ENCODE measurements at places on chromosomes 2 and 18.

DNA sequence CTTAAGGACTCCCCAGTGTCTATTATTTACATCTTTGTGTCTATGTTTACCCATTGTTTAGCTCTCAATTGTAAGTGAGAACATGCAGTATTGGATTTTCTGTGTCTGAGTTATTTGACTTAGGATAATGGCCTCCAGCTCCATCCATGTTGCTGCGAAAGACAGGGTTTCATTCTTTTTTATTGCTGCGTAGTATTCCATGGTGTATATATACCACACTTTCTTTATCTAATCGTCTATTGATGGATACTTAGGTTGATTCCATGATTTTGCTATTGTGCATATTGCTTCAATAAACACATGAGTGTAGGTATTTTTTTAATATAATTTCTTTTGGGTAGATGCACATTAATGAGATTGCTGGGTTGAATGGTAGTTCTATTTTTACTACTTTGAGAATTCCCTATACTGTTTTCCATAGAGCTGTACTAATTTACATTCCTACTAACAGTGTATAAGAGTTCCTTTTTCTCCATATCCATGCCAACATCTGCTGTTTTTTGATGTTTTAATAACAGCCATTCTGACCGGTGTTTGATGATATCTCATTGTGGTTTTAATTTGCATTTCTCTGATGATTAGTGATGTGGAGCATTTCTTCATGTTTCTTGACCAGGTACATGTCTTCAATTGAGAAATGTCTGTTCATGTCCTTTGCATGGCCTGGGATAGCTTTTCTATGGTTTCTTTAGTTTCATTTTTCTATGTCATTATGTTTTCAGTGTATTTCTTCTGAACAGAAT is 21.8 kb downstream of the MTCL1 start:
- no peak for DNase-seq

DNA sequence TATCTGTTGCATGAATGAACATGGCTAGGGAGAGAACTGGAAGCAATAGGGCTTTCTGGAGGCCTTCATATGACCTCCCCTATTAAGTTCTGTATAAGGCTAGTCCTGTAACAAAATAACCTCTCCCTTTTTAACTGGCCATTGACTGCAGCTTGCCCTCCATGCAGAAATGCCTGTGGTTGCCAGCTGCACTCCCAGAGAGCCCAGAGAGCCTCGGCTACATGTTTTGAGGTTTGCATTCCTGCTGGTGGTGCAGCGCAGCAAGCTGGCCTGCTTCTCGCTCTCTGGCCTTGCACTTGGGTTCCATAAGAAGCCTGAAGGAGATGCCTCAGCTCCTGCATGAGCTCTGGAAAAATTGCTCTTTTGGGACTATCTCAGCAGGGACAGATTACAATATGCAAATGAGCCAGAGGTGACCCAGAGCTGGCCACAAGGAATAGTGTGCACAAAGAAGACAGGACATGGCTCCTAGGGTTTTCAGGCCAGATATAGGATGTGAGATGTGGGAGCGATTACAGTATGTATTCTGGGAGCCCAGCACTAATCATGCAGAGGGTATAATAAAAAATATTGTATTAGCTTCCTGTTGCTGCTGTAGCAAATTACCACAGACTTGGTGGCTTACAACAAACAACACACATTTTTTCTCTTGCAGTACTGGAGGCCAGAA is 186.7 kb downstream of the INSIG2 start:
- no peak for DNase-seq

DNA sequence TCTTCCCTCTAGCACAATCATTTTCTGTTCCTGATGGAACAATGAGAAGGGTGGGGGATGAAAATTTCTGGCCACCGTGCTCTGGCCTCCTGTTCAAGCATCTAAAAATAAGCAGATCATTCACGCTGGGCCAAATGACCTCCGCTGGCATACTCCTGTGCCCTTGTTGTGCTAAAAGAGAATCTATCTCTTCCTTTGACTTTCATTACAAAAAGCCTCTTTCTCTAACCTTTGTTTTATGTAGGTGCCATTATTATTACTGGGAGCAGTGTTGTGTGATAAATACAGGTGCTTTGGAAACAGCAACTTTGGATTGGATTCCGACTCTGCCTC is 44.6 kb upstream of the B3GNT2 start:
- DNase-seq = no peak

DNA sequence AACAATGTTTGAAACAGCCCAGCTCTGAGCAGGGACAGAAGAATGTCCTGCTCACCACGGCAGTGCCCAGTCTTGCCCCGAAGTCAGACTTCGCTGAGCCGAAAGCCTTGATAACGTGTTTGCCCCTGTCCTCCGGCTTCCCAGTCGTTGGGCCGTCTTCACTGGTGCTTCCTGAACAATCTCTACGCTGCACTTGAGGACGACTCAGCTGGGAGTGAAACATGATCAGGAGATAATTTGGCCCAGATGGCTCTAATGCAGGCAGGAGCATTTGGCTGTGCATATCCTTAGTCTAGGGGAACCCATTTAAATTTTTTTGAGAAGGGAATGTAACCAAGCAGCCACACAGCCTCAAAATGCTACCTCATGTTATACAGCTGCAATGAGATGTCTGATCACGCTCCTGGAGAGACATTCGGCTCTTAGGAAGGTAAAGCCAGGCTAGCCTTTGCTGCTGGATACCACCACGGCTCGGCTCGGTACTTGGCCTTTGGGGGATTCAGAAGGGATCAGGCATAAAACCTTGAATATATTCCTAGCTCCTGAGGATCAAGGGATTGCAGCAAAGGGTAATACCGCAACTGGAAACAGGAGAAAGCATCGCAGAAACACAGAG is 43.6 kb downstream of the FECH start:
- DNase-seq = no peak

GRCh38 chr2:62826953-62827675 is 121.6 kb downstream of the EHBP1 start:
- DNase-seq = no peak

DNA sequence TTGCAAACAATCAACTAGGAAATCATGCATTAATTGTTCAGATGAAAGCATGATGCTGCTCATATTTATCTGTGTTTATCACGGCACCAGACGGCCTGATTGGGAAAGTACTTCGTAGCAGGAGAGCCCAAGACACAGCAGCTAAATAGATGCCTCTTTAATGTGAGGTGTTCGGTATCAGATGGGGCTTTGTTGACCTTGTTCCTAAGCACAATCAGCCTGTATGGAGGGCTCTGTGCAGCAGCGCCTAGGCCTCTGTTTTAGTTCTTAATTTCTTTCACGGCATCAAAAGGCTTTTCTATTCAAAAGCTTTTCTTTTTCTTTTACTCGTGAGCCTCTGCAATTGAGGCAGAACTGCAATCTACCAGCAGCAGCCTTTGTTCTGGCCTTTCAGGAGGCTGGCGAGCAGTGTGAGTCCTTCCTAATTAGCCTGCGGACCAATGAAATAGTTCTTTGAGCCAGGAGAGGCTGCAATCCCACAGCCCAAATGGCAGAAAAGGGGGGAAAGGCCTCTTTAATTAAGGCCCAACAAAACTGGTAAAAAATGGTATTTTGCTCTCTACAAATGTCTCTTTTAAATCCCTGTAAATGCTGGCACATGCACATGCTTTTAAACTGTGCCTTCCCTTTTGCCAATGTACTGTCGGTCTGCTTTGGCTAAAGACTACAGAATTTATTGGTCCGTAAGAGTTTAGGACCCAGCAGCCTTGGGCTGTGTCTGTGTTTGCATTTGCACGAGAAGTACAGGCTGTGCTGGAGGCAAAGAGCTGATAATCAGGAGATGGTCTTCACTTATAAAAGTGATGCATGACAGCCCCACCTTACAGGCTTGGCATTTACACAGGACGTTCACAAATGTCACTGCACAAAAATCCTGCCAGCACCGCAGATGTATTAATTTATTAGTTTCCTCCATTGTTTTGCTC is 159.6 kb downstream of the RND3 start:
- no peak for DNase-seq

DNA sequence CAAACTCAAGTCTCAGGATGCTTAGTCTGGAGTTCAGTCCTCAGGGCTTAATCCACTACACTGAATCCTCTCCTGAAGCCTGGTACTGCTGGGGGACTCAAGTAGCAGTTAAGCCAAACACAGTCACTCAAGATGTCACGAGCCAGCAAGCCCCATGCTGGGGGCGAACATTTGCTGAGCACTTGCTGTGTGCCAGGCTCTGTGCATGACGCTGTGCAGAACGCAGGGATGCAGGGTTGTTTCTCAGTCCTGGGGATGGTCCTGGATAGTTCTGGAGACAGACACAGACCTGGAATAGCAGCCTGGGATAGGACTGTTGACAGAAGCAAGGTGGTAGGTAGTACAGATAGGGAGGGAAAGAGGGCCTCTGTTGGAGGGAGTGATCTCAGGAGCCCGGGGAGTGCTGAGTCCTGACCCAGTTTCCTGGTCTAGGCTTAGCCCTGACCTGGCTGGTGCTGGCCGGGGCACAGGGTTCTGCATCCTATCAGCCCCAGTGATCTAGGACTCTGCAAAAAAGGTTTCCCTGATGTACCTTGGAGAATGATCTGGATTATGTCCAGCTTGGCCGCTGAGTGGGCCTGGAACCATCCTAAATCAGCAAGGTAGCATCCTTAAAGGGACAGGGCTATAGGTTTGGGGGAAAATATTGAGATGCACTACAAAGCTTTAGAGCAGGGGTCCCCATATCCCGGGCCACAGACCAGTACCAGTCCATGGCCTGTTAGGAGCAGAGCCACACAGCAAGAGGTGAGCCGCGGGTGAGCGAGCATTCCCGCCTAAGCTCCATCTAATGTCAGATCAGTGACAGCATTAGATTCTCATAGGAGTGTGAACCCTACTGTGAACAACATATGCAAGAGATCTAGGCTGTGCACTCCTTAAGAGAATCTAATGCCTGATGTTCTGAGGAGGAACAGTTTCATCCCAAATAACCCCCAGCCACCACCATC is 54.7 kb upstream of the OTOF start:
- DNase-seq = no peak

DNA sequence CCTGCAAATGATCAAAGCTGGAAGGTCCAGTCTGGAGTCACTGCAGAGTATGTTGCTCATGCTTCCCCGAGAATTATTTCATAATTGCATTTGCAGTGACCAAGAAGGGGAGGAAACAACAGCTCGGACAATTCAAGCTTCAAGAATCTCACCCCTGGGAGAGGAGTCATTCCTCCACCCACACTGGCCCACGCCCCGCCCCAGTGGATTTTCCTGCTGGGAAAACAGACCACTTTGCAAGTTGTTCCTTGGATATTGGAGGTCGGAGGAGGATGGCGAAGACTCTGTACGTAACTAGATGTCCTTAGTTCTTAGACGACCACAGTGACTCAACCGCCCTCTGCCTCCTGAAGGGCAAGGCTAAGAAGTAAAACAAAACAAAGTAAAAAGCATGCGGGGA is 159.4 kb downstream of the TPO start:
- no peak for DNase-seq

DNA sequence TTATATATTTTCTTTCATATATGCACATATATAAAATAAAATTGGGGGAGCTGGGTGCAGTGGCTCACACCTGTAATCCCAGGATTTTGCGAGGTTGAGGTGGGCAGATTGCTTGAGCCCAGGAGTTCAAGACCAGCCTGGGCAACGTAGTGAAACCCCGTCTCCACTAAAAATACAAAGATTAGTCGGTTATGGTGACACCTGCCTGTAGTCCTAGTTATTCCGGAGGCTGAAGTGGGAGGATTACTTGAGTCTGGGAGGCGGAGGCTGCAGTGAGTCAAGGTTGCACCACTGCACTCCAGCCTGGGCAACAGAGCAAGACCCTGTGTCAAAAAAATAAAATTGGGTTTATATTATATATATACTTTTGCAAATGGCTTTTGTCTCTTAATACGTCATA is 39.6 kb upstream of the TFCP2L1 start:
- no peak for DNase-seq

DNA sequence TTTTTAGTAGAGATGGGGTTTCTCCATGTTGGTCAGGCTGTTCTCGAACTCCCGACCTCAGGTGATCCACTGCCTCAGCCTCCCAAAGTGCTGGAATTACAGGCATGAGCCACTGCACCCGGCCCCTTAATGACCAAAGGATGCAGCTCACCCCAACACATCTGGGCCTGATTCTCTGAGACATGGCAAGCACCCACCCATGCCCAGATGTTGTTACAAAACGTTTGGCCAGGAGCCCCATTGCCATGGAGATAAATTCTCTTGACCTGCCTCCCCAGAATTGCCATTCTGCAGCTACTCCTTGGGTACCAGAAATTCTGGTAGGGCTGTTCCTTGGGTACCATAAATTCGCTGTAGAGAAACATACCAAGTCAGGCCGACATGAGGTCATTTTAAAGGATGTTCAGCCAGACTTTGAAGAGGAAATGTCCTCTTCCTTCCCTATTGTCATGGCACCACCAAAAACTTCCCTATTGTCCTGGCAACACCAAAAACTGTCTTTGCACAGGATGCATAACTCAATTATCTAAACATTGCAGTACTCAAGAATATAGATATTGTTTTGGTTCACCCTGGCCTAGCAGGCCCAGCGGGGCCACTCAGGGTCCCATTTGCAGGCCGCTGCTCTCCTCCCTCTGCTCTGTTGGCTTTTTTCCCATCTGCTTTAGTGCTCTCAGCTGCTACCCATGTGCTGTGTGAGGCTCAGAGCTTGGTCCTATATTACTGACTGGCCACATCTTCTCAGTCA is 160.9 kb upstream of the TTC39C start:
- DNase-seq = no peak

GRCh38 chr18:25298853-25299274 is 53.1 kb downstream of the ZNF521 start:
- DNase-seq = no peak

DNA sequence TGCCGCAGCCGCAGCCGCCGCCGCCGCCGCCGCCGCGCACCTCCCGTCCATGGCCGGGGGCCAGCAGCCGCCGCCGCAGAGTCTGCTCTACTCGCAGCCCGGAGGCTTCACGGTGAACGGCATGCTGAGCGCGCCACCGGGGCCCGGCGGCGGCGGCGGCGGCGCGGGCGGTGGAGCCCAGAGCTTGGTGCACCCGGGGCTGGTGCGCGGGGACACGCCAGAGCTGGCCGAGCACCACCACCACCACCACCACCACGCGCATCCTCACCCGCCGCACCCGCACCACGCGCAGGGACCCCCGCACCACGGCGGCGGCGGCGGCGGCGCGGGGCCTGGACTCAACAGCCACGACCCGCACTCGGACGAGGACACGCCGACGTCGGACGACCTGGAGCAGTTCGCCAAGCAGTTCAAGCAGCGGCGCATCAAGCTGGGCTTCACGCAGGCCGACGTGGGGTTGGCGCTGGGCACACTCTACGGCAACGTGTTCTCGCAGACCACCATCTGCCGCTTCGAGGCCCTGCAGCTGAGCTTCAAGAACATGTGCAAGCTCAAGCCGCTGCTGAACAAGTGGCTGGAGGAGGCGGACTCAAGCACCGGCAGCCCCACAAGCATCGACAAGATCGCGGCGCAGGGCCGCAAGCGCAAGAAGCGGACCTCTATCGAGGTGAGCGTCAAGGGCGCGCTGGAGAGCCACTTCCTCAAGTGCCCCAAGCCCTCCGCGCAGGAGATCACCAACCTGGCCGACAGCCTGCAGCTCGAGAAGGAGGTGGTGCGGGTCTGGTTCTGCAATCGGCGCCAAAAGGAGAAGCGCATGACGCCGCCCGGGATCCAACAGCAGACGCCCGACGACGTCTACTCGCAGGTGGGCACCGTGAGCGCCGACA is 2.4 kb downstream of the POU3F3 start:
- no peak for DNase-seq

GRCh38 chr2:231167745-231168459 is 30.5 kb upstream of the ARMC9 start:
- DNase-seq = no peak

GRCh38 chr2:64081046-64081445 is 61.8 kb upstream of the VPS54 start:
- no peak for DNase-seq
